ENCODE measurements at places on chromosomes 16 and 17.

GRCh38 chr17:50027172-50027880 is 28.6 kb upstream of the ITGA3 start:
- DNase-seq, result peak; percentile 86

DNA sequence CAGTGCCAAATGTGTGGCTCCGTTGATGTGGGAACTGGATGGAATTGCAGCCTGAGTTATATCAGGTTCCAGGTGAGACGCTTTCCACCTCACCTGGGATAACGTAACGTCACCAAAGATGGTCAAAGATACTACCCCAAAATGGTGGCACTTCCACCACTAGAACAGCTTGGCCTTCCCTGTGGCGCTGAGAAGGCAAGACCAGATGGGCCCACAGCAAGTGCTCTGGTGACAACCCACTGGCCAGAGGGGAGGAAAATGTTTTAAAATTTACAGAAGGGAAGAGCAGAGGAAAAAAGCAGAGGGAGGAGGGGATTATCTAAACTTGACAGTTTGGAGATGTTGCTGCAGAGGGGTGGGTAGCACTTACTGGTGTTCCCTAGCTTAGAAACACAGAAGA is 7.5 kb upstream of the ITGA2B start:
- no peak for DNase-seq

GRCh38 chr16:89436366-89436765 is 54.0 kb downstream of the ANKRD11 start:
- no peak for DNase-seq

DNA sequence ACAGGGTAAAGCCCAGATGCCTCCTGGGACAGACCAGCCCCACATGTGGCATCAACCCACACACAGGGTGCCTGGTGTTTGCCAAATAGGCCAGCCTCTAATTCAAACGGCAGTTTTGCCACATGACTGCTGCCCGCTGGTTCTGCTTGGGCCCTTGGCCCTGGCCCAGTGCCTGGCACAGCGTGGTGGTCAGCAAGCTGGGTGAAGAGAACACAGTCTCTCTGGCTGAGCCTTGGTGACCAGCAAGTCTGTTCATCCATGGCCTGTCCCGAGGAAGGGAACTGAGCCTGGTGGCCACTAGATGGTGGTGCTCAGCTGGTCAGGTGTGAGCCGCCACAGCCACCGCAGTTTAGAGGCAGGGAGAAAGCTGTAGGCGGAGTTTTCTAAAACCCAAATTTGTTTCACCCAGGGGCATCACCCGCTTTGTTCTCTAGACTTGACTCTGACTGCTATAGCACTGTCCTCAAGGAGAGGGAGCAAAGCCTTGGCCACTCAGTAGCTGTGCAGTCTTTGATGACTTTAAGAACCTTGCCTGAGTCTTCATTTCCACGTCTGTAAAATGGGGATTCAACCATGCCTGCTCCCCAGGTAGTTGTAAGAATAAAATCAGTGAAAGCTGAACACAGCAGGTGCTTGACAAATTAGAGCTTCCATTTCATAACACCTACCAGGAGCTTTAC is 4.7 kb upstream of the GFAP start:
- peak; percentile 85 for DNase-seq

- DNase-seq, result no peak
These were observed 84.6 kb downstream of the PARN start for GRCh38 chr16:14545346-14545884.

GRCh38 chr17:50681263-50682200 is 26.2 kb downstream of the ANKRD40 start:
- DNase-seq, result peak; percentile 89

GRCh38 chr17:79902146-79902791 is 63.0 kb upstream of the CBX4 start:
- DNase-seq, result no peak

- no peak for DNase-seq
These were observed 20.8 kb upstream of the GAS7 start for GRCh38 chr17:10219193-10219592.

GRCh38 chr17:43613917-43614316 is 47.8 kb downstream of the MEOX1 start:
- no peak for DNase-seq

DNA sequence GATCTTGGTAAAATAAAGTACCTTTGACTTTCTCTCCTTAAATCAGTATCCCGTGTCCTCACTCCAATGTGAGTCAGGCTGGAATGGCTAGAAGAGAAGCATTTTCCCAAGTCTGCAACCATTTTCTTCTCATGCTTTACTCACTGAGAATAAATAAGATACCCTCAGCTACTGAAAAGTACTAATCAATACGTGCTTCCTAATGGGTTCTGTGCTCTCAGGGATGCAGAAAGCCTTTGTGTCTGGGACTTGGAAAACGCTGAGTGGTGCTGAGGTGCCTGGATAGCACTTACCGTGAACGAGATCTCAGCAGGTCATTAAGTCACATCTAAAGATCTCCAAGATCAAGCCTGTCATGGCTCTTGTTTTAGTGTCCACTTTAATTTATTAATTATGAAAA is 672.3 kb upstream of the C16orf82 start:
- DNase-seq, result no peak

- DNase-seq, result no peak
These were observed 19.2 kb downstream of the STRADA start for GRCh38 chr17:63722403-63722802.

- DNase-seq, result no peak
These were observed at the start of gene MYO15B for GRCh38 chr17:75587675-75588595. Gene MYO15B (plus strand): TSS chr17:75587800. CDS start chr17:75588058, 258 bp downstream.

DNA sequence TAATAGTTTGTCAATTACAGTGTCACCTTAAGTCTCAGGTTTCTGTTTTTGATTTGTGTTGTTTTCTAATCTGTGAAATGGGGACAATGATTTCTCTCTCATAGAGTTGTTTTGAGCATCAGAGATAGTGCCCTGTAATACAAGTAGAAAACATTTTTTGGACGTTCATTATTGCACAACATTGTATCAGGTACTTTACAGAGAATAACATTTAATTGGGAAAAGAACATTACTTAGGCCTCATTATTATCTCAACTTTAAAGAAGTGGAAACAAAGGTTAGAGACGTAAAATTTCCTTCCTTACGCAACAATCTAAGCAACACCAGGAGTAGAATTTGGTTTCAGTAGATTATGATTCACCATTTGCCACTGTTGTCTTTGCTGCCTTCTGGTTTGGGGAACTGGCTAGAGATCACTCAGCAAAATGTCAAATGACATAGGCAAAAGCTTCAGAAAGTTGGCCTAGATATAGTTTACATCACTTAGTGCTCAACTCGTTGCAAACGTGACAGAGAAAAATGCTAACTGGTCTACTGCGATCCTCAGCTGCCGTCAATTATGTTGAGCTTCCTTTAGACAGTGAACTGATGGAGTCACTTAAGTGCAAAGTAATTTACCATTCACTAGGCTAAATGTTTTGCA is 1026.8 kb downstream of the CDH11 start:
- no peak for DNase-seq

- DNase-seq, result no peak
These were observed 38.6 kb downstream of the NEUROD2 start for GRCh38 chr17:39569126-39569525.

- DNase-seq, result no peak
These were observed 87.1 kb downstream of the STX8 start for GRCh38 chr17:9488556-9488955.

DNA sequence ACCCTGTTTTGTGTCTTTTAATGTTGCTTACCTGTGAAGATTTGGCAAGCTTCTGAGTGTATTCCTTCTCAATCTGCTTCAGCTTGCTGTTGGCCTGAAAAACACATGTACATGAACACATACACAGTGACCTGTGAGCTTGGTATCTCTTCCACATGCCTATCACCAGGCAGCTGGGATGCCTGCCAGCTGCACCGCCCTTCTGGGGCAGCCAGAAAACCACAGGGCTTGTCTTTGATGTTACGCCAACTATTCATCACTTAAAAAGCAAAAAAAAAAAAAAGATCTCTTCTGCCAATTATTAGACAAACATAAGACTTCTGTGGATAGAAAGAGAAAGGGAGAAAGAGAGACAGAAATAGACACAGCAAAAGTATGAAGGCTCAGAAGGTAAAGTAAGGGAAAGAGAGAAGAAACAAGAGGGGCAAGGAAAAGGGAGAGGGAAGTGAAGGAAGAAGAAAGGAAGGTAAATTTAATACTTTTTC is 189.2 kb upstream of the AXIN2 start:
- DNase-seq, result peak; percentile 14

DNA sequence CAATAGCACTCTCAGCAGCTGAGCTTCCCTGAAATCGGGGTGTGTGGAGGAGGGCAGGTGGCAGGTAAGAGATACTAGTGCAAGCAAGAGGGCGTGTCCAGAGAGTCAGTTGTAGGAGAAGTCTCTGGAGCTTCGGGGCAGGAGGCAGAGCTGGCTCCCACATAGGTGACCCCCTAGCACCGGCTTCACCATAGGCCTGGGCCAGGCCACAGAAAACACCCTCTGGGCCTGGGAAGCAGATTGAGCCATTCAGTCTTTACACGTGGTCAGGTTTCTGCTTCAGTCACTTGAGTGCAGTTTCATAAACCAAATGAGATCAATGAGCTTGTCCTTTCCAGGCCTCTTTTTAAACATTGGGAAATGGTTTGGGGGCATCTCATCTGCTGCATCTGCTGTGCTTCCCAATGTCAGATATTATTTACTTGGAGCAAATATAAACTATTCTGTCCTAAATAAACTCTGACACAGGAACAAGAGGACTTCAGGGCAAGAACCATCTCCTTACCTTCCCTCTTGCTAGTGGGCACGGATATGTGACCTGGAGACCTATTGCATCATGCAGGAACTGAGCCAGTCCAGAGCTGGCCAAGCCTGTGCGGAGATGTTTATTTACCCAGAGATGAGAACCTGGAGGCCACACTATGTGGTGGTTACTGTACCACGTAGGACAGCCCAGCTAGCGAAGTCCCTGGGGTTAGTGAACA is 16.1 kb downstream of the CCR7 start:
- no peak for DNase-seq

DNA sequence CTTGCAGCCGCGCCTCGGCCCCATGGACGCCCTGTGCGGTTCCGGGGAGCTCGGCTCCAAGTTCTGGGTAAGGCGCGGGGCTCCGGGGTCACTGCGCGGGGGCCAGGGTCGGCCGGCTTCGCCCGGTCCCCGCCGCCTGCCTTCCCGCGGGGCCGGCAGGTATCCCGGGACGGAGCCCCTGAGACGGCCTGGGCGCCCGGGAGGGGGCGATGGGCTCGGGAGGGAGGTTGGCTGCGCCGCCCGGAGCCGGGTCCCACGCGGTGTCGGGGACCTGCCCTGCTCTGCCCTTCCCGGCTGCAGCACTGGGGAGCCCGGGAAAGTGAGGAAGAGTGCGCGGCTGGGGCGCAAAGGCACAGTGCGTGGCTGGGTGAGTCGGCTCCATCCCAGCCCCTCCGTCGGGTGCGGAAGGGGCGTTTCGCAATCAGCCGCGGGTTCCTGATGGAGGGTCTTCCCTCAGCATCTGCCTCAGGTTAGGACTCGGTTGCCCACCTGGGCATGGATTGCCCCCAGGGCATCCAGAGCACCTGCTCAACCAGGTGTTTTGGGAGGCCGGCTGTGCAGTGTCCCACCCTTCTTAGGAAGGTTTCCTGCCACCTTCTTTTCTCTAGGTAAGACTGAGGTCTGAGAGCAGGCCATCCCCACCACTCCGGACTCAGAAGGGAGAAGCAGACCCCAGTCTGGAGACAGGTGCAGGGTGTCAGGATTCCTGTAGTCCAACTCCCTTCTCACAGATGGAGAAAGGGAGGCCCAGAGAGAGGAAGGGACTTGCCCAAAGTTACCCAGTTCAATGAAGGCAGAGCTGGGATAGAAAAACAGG is 442 bp downstream of the ABCC3 start:
- peak; percentile 79 for DNase-seq

DNA sequence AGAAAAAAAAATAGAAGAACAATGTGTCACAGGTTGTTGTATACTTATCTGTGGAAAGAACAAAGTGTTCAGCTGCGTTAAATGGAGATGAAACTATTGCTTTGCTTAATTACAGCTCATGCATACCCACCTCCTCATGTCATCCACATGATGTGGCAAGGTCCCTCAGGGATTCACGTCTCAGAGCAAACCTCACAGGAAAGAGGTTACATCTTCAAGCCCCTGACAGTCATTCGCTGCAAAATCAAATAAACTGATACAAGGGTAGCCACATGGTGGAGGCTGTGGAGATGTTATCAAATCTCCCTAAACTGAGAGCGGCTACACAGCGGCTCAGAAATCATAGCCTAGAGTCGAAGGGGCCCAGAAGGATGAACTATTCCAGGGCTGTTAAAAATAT is 21.1 kb downstream of the GINS3 start:
- no peak for DNase-seq

- DNase-seq, result no peak
These were observed 44.5 kb upstream of the IL34 start for GRCh38 chr16:70601576-70602575.

DNA sequence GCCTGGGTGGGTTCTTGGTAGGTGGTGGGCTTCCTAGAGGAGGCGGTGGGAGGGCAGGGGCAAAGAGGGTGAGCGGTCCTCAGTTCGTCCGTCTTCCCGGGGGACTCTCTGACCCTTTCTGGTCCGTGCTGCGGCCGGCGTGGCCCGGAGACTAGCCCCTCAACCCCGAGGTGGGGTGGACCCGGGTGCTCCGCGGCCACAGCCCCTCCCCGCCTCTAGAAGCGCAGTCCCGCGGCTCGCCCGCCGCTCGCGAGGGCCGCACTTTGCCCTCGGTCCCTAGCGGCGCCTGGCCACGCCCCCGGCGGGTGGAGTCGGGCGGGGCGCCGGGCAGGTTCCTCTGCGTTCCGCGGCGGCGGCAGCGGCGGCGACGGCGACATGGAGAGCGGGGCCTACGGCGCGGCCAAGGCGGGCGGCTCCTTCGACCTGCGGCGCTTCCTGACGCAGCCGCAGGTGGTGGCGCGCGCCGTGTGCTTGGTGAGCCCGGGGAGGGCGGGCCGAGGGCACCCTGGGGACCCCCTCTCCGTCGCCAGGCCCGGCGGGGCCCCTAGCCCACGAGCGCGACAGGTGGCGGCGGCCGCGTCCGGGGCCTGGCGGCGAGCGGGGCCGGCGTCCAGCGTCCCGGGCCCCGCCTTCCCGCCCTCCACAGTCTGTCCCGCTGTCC is at the start of gene SYNGR2:
Gene SYNGR2 (plus strand): TSS at position 340 of the 661 bp plus-strand sequence. CDS start 36 bp downstream, at position 376.
- DNase-seq, result peak; percentile 91

GRCh38 chr16:12340151-12340733 is 363.7 kb downstream of the SNX29 start:
- no peak for DNase-seq

- DNase-seq, result no peak
These were observed 345 bp downstream of the TSC2 start for GRCh38 chr16:2048116-2048543.

GRCh38 chr17:39335704-39336223 is 65.7 kb downstream of the FBXL20 start:
- no peak for DNase-seq

Measured in 8988T (cell line).